SJSA1 (cell line): ENCODE measurements at places on chromosomes 1 and 21.
A peak's percentile ranks its signal among the peaks of the same experiment; 100 is the strongest.

GRCh38 chr1:96178053-96178452, 543.5 kb upstream of the PTBP2 start:
- DNase-seq, result no peak

GRCh38 chr1:213138391-213138790, 87.3 kb downstream of the RPS6KC1 start:
- no peak for DNase-seq

- DNase-seq, result no peak
Observed at GRCh38 chr1:107162745-107163144, 21.9 kb downstream of the NTNG1 start.

GRCh38 chr1:97373000-97373399, 547.8 kb downstream of the DPYD start:
- no peak for DNase-seq

GRCh38 chr1:66244429-66244828, 289.5 kb upstream of the SGIP1 start:
- DNase-seq, result no peak

- peak; percentile 89 for DNase-seq
Observed at GRCh38 chr1:21261551-21262292, 28.5 kb downstream of the ECE1 start.

DNA sequence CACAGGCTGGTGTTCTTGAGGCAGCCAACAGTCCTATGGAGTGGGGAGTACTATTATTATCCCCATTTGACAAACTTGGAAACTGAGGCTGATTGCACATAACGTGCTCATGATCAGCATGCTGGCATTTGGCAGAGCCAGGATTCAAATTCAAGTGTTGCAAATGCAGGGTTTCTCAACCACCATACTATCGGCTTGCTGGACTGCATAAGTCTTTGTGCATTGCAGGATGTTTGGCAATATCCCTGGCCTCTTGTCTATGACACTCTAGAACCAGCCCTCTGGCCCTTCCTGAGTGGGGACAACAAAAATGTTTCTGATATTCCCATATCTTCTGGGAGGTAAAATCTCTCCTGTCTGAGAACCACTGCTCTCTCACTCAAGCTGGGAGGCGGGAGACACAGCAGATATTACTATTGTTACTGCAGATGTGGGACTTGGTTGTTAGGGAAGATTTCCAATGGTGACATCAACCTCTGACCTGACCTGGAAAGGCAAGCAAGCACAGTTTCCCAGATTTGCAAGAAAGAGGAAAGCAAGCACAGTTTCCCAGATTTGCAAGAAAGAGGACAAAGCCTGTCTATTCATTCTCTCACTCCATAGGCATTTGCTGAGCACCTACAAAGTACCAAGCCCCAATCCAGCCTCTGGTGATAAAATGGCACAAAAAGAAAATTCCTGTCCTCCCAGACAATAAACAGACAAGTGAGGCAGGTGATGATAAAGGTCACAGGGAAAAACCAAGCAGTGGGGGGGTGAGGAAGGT, 1.0 kb upstream of the AADACL3 start:
- no peak for DNase-seq

DNA sequence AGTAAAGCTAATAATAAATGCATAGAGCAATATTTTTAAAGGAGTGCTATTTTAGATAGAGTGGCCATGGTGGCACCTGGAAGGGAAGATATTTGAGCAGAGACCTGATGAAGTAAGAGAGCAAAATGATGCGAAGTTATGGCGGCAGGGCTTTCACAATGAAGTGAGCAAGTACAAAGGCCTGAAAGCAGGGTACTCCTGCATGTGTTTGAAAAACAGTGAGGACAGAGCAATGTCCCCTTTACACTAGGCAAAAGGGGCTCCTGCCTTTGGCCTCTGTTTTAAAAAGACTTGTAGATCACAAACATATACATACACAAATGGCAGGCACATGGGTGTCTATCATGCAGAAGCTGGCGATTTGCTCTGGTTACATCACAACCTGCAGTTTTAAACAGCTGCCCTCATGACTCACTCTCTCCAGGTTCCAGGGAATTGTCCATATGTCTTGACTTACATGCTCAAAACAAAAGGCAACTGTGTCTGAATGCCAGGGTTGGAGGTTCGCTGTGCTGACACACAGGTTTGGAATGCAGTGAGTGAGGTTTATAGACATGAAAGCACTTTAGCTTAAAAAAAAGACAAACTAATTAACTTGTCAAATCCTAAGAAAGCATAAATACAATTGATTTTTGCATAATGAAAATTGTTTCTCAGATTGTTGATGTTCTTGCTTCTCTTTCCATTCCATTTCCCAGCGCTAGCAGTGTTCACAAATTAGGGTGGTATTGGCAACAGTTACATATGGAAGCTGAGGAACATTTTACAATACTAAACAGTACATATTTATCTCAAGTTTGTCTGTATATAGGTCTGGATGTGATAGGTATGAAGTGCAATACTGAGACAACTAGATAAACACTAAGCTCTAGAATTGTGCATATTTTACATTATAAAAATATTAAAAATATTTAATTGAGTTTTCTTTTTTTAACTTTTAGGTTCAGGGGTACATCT, 313.9 kb downstream of the BARHL2 start:
- peak; percentile 91 for DNase-seq
